ENCODE measurements at places on chromosomes 2 and 18.

- peak; percentile 63 for DNase-seq
Measured at GRCh38 chr2:69652206-69652605, 8.7 kb upstream of the AAK1 start.

DNA sequence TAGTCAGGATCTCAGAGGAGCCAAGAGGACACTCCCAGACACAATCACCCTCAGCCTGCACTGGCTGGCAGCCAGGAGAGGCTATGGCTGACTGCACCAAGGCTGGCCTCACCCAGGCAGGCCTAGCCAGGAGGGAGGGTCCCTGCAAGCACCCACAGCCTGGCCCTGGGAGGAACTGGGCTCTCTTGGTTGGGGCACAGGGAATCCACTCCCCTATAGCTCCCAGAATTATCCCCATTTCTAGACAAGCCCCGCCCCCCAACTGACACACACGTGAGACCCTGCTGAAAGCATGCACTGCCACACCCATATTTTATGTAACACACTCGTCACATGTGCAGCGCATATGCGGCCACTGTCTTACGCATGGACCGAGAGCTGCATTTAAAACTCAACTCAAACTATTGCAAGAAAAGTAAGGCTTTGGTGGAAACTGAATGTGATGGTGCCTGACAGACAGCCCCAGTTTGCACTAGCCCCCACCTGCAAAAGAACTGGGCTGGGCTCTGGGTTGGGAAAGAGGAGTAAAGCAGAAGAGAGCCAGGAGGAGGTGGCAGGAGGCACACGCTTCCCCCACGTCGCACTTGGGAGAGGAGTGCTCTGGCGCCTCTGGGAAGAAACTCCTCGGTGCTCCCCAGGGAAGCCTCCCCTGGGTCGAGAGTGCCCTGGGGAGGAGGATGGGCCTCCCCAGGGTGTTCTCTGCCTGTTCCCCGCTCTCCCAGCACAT, 28.9 kb upstream of the ARHGEF4 start:
- no peak for DNase-seq

GRCh38 chr2:150545916-150546315, 58.4 kb upstream of the RND3 start:
- no peak for DNase-seq

- DNase-seq: no peak
Measured at GRCh38 chr2:44796771-44797170, 144.7 kb upstream of the SIX3 start.

GRCh38 chr18:49645841-49646351, 84.0 kb downstream of the LIPG start:
- DNase-seq: peak; percentile 82

DNA sequence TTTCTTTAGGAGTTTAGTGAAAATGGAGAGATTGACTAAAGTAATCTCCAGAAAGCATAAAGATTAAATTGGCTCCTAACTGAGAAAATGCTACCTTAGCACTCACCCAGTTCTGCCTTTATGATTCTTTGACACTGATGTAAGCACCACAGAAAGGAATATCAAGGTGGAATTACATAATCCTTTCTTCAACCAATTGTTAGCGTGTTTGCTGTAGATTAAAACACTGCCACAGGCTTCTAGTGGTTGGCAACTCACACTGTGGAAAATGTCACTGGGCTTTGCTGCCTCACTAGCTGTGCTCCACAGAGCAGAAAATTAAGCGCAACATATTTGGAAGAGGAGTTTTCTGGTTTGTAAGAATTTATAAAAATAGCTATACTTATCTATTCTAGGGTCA, 104.1 kb downstream of the DLGAP1 start:
- no peak for DNase-seq

DNA sequence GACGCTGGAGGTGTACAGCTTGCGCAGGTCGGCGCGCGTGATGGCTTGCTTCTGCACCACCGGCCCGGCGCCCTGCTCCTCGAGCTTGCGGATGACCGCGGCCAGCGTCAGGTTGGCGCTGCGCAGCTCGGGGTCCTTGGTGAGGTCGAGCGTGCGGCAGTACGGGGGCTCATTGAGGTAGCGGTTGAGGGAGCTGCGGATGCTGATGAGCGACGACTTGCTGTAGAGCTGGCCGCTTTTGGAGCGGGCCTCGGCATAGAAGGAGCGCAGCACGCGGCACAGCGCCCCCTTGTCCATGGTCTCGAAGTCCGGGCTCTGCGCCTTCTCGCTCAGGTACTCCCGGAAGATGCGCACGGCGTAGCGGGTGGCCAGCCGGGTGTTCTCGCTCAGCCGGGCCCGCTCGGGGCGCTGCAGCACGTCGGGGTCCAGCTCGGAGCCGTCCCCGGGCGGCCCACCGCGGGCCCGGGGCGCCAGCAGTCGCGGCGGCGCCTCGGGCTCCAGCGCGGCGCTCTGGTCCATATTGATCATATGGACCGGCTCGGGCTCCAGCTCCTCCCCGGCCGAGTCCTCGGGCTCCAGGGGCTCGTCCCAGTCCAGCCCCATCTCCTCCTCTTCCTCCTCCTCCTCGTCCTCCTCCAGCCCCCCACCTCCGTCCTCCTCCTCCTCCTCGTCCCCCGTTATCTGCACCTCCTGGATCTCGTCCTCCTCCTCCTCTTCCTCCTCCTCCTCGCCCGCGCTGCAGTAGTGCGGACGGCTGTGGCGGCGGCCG, 523 bp downstream of the KCTD1 start:
- peak; percentile 82 for DNase-seq

DNA sequence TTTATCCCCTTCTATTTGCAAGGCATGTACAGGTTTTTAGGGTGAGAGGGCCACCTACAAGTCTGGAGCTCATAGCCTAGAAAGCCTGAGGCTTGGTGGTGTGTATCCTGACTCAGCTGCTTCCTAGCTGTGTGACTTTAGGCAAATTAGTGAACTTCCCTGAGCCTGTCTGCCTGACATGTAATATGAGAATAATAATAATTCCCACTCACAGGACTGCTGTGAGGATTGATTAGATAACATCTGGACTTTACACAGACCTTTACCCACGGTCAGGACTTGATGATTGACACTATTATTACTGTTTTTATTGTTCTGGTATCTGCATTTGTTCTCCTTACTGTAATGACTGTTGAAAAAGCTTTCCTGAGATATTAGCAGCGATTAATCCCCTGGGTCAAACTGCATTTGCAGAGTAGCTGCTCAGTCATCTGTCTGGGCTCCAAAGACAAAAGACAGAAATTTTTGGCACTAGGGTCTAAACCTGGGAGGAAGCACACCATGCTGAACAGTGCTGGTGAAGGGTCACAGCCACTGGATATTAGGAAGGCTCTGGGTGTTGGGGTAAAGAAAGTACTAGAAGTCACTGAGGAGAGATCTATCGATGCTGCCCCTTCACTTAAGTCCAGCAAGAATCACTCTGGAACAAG, 276.5 kb upstream of the FN1 start:
- DNase-seq: no peak

All from GM03348 (cell line).